Smooth muscle cell of the brain vasculature (primary cell): ENCODE measurements at places on chromosomes 1 and 21.

DNA sequence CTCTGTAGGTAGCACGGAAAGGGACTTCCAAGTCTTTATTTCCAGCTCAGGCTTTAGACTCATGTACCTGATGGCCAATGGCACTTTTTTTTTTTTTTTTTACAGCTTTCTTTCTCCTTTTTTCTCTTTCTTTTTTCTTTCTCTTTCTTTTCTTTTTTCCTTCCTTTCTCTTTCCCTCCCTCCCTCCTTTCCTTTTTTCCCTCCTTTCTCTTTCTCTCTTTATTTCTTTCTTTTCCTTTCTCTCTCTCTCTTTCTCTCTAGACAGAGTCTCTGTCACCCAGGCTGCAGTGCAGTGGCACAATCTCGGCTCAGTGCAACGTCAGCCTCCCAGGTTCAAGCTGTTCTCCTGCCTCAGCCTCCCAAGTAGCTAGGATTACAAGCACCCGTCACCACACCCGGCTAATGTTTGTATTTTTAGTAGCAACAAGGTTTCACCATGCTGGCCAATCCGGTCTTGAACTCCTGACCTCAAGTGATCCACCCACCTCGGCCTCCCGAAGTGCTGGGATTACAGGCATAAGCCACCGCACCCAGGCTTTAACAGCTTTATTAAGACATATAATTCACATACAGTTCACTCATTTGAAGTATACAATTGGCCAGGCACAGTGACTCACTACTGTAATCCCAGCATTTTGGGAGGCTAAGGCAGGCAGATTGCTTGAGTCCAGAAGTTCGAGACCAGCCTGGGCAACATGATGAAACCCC lies 5.1 kb upstream of the DCAF8 start:
- DNase-seq: no peak

DNA sequence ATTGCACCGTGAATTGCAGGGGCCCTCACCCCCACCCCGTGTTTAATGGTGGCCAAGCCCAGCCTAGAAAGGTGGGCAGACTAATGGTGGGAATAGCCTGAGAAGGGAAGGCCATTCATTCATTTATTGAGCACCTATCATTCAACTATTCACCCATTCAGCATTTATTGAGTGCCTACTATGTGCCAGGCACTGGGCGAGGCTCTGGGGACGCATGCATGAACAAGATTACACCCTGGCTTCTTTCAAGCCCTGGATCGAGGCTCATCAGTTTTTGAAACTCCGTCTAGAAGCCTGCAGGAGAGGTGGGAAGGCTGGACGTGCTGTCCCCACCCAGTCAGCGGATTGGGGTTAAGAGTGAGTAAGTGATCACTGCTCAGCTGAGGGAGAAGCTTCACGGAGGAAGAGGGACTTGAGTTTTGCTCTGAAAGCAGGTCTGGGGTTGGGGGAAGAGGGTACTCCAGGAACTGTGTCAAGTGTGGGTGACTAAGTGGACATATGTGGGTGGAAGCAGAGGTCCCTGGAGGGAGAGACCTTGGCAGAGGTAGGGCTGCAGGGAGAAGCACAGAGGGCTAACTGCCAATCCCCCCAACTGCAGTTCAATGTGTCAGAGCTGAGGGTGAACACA lies 35.6 kb downstream of the MEF2D start:
- no peak for DNase-seq

DNA sequence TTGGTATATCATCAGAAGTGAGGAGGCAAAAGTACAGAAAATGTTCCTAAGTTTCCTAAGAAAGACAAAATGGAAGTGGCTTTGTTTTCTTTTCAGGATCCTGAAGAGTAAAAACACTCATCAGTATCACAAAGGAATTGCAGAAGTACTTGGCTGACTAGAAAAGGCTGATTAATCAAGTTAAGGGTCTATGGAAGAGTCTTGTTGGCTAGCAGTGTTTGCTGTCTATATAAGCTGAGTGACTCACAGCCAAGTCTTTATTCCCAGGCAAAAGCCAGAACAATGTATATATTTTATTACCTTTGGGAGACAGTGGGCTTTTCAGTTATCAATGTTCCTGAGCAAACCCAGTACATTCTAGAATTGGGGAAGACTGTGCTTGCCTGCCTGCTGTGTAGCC lies 777.0 kb downstream of the PLA2G4A start:
- no peak for DNase-seq

DNA sequence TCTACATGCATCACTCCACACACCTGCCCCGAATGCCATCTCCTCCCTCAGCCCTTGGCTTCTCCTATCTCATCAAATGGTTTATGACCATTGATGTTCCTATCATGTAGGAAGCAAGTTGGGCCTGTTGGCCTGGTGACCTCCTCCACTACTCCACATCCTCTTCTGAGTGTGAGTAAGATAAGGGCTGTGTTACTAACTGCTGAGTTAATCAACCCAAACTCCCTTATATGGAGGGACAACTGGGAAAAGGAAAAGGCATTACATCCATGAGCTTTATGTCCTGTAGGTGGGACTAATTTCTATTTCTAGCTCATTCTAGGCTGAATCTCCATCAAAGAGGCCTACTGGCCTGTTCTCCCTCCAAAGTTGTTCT lies 57.6 kb downstream of the WLS start:
- DNase-seq: no peak

DNA sequence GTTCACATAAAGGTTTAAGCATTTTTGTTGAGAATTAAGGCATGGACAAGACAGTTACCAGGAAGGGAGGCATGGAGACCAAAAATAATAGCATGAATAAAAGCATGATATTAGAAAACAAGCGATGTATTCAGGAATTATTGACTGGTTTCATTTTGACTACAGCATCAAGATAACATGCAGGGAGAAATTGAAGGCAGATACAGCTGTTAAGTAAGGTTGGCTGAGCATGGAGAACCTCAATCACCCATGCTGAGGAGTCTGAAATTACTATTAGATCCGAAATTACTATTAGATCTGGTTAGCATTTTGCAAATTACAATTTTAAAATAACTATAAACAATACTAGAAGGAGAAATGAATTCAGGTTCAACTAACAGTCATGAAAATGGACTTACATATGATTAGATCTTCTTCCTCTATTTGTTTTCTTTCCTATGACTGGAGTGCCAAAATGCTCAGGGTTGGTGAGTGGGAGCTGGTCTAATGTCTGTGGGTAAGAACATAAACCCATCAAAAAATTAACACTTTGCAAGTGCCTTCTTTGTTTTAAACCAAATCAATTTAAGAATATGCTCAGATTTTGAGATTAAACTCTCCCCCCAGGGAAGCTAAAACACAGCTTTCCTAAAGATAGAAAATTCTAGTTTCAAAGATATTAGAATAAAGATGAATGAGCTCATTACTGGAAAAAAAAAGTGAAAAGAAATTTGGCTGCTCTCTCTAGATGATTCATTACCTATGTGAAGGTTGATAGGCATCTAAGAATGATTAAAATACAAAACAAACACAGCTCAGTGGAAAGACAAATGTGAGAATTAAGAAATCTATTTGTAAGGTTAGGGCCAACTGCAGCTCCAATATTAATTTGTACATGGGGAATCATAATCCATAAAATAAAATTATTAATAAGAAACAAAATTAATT lies 81.7 kb downstream of the ARID4B start:
- no peak for DNase-seq

- DNase-seq: no peak
Observed at GRCh38 chr1:233261206-233261605, 34.3 kb downstream of the PCNX2 start.

DNA sequence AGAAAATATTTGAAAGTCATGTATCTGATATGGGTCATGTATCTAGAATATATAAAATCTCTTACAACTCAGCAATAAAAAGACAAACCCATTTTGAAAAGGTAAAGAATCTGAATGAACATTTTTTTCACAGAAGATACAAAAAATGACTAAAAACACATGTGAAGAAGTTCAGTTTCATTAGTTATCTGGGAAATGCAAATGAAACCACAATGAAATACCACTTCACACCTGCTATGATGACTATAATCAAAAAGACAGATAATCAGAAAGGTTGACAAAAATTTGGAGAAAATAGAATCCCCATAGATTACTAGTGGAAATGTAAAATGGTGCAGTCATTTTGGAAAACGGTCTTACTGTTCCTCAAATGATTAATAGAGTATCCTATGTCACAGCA lies 631.0 kb downstream of the MRPL39 start:
- DNase-seq: no peak

GRCh38 chr1:193229136-193229535 lies 42.7 kb upstream of the B3GALT2 start:
- peak; percentile 15 for DNase-seq

- no peak for DNase-seq
Observed at GRCh38 chr1:204735042-204735441, 49.5 kb upstream of the LRRN2 start.

GRCh38 chr21:42731264-42732032 lies 78.0 kb downstream of the PDE9A start:
- no peak for DNase-seq

GRCh38 chr1:219323426-219323825 lies 149.7 kb downstream of the LYPLAL1 start:
- no peak for DNase-seq

DNA sequence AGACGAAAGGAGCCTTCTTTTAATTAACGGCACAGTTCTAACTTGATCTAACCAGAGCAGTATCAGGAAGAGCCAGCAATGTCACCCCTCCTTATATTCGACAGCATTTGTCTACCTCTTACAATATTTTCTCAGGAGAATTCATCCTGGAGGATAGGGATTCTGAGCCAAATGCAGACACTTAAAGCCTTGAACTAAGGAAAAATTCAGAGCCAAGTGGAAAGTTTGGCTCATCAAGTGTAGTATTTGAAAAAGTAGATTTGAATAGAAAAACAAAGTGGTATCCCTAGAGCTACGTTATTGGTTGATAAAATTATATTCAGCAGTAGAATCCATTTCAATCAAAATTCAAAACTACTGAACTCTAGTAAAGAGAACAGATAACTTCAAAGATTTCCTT lies 732.0 kb upstream of the ADGRL2 start:
- DNase-seq: no peak

DNA sequence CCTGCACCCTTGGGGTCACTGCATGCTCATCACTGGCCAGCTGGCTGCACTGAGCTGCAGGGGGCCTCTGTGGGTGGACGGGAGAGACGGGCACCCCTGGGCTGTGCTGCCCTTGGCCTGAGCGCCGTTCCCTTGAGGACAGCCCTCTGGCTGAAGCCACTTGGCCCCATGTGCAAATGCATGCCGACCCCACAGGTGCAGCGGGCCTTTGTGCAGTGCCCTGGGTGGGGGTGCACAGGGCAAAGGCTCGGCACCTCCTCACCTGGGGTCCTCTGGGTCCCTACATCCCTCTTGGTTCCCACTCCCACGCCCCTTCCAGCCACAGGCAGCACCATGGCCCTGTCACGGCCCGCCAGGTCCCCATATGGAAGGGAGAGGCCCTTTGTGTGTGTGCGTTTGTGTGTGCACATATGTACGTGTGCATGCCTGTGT lies 41.3 kb downstream of the COQ8A start:
- DNase-seq: no peak

DNA sequence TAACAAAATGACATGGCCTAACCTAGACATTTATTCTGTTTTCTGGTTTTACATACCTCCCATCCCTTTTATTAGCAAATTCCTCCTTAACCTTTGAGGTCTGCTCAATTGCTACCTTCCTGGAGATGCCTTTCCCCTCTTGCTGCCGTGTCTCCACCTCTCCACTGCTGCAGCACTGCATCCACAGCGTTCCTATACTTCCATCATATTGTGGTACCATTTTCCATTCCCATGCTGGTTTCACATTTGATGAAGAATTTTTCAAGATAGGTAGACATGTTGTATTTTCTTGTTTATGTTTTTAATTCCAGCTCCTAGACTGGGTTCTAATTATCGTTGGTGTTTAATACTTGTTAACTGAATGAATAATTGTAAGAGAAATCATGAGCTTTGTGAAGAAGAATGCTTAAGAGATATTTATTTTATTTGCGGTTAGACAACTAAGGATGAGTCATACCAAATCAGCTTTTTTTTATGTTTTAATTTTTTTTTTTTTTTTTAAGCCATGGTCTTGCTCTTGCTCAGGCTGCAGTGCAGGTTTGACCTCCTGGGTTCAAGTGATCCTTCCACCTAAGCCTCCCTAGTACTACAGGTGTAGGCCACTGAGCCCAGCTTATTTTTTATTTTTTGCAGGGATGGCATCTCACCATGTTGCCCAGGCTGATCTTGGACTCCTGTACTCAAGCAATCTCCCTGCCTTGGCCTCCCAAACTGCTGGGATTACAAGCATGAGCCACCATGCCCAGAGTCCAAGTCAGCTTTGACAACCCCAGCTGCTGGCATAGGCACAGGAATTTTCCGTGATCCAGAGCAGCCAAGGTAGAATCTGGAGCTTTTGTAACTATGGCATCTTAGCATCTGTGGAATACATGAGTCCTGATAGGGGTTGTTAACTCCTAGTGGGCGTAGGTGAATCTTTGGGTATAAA lies 44.0 kb downstream of the ATP6V1G3 start:
- no peak for DNase-seq

GRCh38 chr1:164466001-164466421 lies 93.0 kb upstream of the PBX1 start:
- no peak for DNase-seq

DNA sequence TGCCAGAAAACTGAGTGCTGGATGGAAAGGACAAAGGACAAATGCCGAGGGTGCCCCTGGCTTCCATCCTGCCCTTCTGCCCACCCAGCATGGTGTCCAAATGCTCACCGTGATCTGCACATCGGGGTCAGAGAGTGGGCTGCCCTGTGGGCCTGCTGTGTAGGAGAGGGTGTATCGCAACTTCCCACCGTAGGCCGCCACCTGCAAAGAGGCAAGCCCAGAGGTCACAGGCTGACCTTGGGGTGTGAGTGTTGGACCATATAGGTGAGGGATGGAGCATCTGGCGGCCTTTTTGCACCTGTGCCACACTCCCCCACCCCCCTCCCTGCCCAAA lies 53.5 kb downstream of the LDLRAD2 start:
- DNase-seq: no peak

DNA sequence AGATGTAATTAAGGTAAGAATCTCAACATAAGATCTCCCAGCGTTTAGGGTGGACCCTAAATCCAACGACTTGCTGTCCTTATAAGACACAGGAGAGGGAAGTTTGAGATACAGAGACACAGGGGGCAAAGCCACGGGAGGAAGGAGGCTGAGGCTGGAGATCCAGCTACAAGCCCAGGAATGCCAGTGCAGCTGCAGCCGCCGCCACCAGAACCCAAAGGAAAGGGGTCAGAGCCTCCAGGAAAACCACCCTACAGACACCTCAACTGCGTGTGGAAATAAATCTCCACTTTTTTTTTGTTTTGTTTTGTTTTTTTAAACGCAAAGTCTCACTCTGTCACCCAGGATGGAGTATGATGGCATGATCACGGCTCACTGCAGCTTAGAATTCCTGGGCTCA lies 12.1 kb upstream of the TFF1 start:
- DNase-seq: no peak
